Ovary (tissue), 10 donors: ENCODE measurements at places on chromosomes 2 and 18. TPM values are rescaled to one million over a fixed set of nuclear protein-coding genes. Genes with fewer than 3 reads are reported as not detected.

DNA sequence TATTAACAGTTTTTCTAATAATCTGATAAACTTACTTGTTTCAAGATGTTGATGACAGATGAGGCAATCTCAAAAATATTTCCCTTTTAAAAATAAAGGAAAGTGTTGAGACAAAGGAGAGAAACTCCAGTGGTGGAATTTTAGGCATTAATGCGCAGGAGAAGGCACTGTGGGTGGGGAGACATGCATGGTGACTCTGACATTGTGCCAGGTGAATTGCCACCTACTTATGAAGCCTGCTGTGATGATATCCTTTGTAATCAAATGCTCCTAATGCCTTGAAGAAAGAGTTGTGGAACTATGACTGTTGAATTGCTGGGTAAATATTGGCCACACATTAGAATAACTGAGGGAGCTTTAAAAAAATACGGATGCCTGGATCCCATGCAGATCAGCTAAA is 101.4 kb downstream of the PLA2R1 start:
- no peak for DNase-seq

- DNase-seq: no peak
Measured at GRCh38 chr18:35573531-35573930, 8.0 kb upstream of the GALNT1 start.

GRCh38 chr18:68500556-68500955 is 214.4 kb downstream of the TMX3 start:
- DNase-seq: no peak

DNA sequence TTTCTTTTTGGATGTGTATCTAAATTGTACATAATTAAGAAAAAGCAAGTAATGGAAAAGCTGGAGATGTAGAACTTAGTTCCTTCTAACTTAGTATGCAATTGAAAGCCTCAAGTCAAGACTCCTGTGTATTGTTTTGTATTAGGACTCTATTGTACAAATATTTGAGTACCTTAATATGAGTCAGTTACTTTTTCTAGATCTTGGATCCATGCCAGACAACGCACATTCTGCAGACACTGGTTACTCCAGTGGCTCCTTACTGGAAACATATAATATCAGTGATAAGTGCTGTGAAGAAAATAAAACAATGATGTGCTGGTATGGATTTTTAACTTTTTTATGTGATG is 1.5 kb downstream of the SLC39A10 start:
- no peak for DNase-seq

- DNase-seq: no peak
Measured at GRCh38 chr2:126616606-126617069, 39.3 kb upstream of the GYPC start.

DNA sequence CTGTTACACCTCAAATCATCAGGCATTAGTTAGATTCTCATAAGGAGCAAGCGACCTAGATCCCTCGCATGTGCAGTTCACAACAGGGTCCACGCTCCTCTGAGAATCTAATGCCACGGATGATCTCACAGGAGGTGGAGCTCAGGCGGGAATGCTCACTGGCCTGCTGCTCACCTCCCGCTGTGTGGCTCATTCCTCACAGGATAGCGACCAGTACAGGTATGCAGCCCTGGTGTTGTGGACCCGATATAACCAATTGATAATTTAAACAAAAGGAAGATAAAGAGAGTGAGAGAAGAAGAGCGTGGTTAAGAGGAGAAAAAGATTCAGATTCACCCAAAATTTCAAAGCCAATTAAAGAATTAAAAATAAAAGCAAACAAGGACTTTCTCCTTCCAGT is 20.8 kb downstream of the TLK1 start:
- DNase-seq: no peak

GRCh38 chr2:235371018-235371417 is 122.8 kb upstream of the AGAP1 start:
- DNase-seq: no peak

GRCh38 chr2:100309973-100310719 is 12.2 kb downstream of the LONRF2 start:
- DNase-seq: no peak

GRCh38 chr2:111249806-111250205 is 129.1 kb downstream of the BCL2L11 start:
- DNase-seq: no peak

DNA sequence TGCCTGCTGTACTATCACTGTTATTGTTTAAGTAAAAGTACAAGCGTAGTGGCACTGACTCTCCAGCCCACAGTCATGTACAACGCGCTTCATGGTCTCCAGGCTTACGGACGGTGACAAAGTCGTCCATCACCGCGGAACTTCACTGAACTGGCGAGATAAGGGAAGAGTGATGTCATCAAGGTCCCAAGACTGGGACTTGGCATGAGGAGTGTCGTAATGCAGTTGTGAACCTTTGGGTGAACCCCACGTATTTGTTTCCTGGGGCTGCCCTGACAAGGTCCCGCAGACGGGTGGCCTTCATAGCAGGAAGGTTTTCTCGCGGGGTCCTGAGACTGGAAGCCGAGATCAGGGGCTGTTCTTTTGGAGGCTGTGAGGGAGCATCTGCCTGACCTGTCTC is 17.3 kb downstream of the NFATC1 start:
- no peak for DNase-seq

GRCh38 chr2:96470636-96471035 is 34.5 kb downstream of the NEURL3 start:
- DNase-seq: peak; percentile 39

DNA sequence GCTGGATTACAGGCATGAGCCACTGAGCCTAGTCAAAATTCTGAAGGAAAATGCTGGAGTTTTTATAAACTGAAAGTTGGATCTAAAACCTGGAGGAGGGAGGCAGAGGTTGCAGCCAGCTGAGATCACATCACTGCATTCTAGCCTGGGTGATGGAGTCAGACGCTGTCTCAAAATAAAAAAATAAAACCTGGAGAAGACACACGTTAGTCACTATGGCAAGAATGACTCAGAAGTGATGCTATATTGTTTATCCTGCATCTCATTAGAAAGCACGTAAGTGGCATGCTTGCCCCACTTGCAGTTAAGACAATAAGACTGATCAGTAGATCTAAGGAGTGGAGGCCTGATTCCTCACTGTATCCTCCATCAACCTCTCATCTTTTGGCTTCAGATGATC is 106.6 kb upstream of the STON1 start:
- no peak for DNase-seq

DNA sequence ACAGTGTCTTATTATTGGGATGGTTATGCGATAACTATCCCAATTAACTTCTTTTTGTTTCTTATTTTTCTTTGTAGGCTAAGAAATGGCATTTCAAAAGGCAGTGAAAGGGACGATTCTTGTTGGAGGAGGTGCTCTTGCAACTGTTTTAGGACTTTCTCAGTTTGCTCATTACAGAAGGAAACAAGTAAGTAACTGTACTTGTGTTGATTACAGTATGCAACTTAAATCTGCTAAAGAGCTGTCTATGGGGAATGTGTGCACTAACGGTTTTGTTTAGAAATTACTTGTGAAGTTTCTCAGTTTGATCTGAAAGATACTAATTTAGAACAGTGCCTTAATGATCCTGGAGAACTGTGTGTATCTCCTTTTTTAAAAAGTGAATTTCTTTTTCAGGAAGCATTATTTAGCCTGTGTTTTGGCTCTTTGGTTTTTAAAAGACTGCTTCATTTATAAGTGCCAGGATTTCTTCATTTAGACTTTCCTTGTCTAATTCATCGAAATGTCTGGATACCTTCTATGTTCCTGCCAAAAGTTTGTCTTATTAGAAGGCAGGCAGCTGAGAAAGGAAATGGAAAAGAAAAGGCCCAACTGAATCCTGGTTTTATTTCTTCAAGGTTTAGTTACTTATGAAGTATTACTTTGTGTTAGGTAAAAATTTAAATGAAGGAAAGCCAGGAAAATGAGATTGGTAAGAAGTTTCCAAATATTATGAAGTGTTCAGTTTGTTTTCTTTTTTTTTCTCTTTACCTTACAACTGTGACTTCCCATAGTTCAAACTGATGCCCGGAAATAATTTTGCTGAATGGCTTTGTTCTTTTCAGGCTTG is 40.1 kb downstream of the GPD2 start:
- no peak for DNase-seq

GRCh38 chr2:74873012-74873665 is 39.2 kb downstream of the HK2 start:
- DNase-seq: no peak

GRCh38 chr2:128313091-128313836 is 5.4 kb downstream of the HS6ST1 start:
- DNase-seq: no peak

GRCh38 chr2:29130295-29130694 is 15.1 kb downstream of the CLIP4 start:
- no peak for DNase-seq

- DNase-seq: no peak
Measured at GRCh38 chr2:34419856-34420255, 820.8 kb upstream of the FAM98A start.

DNA sequence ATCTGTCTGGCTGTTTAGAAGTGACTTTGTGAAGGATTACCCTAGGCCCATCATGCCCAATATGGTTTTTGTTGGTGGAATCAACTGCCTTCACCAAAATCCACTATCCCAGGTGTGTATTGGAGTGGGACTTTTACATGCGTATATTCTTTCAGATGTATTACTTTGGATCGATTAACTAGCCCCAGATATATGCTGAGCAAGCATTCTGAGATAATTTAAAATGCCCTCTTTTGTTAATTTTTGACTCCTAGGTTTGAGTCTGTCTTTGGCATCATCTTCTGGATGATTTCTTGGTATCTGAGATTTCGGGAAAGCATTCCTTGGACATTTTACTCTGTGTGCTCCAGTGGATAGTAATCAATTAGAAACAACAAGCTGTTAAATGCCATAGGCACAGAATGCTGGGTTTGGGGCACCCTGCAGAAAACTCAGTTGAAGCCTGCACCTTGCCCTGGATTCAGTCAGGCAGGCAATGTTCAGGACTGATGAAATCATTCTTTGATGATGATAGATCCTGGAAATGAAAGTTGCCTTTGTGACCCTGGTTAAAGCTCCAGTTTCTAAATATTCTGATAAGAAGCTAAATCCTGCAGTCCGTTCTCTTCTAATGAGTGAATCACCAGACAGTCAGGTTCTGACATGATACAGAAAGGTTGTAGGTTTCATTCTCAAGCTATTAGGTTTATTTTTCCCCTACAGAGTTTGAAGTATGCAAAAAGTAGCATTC is 1.1 kb downstream of the UGT1A1 start:
- DNase-seq: no peak

- DNase-seq: no peak
Measured at GRCh38 chr2:234476766-234477165, 20.1 kb downstream of the ARL4C start.

GRCh38 chr18:55845221-55845620 is 257.2 kb upstream of the TCF4 start:
- DNase-seq: no peak

GRCh38 chr2:178428396-178428806 is 22.6 kb downstream of the PRKRA start:
- no peak for DNase-seq

- DNase-seq: no peak
Measured at GRCh38 chr2:105771836-105772235, 27.1 kb downstream of the NCK2 start.

DNA sequence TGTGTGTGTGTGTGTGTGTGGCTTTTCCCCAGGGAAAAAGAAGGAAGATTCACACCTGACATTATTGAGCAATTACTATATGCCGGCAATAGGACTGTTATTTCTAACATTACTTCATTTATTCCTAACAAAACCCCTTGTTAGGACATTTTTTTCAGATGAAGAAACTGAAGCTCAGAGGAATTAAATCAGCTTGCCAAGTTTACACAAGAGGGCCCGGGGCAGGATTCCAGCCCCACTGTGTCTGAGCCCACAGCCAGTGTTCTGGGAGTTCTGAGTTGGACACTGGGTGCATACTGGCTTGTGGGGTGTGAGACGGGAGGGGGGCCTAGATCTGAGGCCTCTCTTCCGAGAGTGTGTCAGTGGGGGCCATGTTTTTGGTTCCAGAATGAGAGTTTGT is 9.9 kb downstream of the TOGARAM2 start:
- peak; percentile 52 for DNase-seq

- DNase-seq: no peak
Measured at GRCh38 chr2:24711865-24712264, 81.3 kb downstream of the PTRHD1 start.

GRCh38 chr18:8668381-8668780 is 37.0 kb upstream of the MTCL1 start:
- DNase-seq: no peak

Gene LONRF2
- 20.6 TPM for total RNA-seq

Gene PLA2R1
- 31.0 TPM for total RNA-seq

Gene MAPRE3
- 30.0 TPM for total RNA-seq

Gene NFATC1
- 12.9 TPM for total RNA-seq

Gene PJVK
- total RNA-seq: 6.3 TPM

Gene GYPC
- 103 TPM for total RNA-seq

Gene PTPRN
- 0.36 TPM for total RNA-seq

Gene DAW1
- total RNA-seq: 0.62 TPM

Gene AOX1
- total RNA-seq: 67.2 TPM

Gene NMUR1
- 0.17 TPM for total RNA-seq

Gene GTF3C2
- 33.0 TPM for total RNA-seq

Gene RNF152
- 7.0 TPM for total RNA-seq

Gene FAM124B
- 0.99 TPM for total RNA-seq
